ENCODE measurements at places on chromosomes 1 and 21. TPM values are rescaled to one million over a fixed set of nuclear protein-coding genes. Genes with fewer than 3 reads are reported as not detected.
A peak's percentile ranks its signal among the peaks of the same experiment; 100 is the strongest.

PTGFR gene
- 1.3 TPM for polyA plus RNA-seq

EPHB2 gene
- 37.6 TPM for polyA plus RNA-seq

DNA sequence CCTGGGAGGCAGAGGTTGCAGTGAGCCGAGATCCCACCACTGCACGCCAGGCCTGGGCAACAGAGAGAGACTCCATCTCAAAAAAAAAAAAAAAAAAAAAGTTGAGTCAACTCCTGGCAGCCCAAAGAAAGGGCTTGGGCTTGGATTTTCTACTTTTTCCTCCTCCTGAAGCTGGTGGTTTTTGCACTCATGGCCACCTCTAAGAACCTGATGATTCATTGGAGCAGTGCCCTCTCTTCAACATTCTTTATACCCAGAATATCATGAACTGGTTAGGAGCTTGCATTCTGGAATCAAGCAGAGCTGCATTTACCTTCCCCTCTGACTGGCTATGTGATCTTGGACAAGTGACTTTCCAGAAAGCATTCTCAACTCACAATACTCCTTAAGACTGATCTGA is 3.5 kb upstream of the ACTA1 start:
- H3K27ac ChIP-seq: no peak overlapping the region
- H3K36me3 ChIP-seq: peaks cover 13% of the 10 kb centered on the region
- no peak for DNase-seq
- no peaks in the 10 kb centered on the region for H3K4me1 ChIP-seq
- peaks cover 43% of the 10 kb centered on the region for H3K27me3 ChIP-seq

DNA sequence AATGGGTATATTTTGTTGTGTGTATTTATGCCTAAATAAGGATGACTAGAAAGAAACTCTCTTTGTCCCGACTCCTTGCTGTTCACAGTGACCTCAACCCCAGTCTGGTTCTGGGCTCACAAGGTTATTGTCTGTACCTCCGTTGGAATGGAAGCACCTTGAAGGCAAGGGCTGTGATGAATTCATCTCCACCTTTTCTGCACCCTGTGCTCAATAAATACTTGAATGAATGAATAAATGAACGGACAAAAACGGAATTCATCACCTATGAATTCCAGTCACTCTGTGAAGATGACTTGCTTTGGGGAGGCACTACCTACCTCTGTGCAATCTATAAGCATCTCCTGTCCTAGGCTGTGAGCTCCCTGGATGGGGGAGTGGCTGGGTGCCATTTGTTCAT is 39.3 kb downstream of the HSPG2 start:
- no peaks in the 10 kb centered on the region for H3K27me3 ChIP-seq
- H3K36me3 ChIP-seq: peaks cover 28% of the 10 kb centered on the region
- no peak for DNase-seq
- H3K4me3 ChIP-seq: no peak overlapping the region
- H3K27ac ChIP-seq: peak overlapping the region; percentile 65

- no peaks in the 10 kb centered on the region for H3K27me3 ChIP-seq
- no peaks in the 10 kb centered on the region for H3K4me1 ChIP-seq
- H3K27ac ChIP-seq: no peak overlapping the region
Observed at GRCh38 chr1:62228136-62228882, 33.7 kb downstream of the L1TD1 start.

KIF26B gene
- 3.9 TPM for polyA plus RNA-seq

DNA sequence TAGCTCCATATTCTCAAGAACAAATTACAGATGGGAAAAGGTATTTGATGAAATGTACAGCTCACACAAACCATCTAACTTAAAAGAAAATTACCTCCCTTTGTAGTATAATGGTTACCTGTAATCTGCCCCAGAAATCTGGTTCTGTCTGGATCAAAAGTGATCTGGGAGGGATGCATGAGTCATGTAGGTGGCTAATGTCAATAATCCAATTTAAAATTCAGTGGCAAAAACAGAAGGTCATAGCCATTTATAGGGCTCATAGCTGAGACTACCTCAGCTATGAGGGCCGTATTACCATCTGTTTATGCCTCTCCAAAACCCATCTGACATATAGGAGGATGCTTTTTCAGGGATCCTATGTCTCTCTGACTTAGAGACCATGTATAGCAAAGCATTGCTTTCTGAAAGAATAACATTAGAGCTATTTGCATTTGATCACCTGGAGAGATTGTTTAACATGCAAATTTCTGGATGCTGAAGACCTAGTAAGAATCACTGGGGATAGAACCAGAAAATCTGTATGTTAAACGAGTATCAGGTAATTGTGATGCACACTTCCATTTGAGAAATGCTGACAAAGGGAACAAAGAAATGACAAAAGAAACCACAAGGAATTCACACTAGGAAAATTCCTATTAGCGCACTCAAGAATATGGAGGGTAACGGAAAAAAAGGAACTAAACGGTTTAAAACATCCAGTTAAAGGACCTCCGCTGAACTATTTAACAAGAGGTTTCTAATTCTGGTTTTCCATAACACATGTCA is 17.6 kb downstream of the PAXBP1 start:
- peaks cover 61% of the 10 kb centered on the region for H3K36me3 ChIP-seq
- no peak overlapping the region for H3K27ac ChIP-seq
- H3K4me3 ChIP-seq: no peak overlapping the region
- DNase-seq: no peak
- peaks cover 5% of the 10 kb centered on the region for H3K4me1 ChIP-seq
- H3K27me3 ChIP-seq: no peaks in the 10 kb centered on the region

DNA sequence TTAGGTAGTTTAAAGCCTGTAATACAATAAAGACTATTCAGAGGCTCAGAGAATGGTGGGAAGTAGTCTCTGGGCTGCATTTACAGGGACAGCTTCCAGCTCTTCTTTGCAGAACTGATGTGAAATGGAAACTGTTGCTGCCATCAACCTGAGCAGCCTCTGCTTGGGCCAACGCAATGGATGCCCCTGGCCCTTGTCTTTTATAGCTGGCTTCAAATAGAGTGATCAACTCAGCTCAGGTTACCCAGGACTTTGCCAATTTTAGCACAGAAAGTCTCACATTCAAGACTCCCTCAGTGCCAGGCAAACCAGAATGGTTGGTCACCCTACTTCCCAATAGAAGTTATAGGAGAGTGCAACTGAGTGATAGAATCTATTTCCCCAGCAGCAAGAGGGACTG is 18.1 kb upstream of the GALNT2 start:
- DNase-seq: no peak
- no peak overlapping the region for H3K4me3 ChIP-seq
- no peak overlapping the region for H3K27ac ChIP-seq
- H3K4me1 ChIP-seq: no peaks in the 10 kb centered on the region

CRP gene
- not detected for polyA plus RNA-seq

GRCh38 chr1:101532377-101532776 is 295.6 kb downstream of the S1PR1 start:
- no peak overlapping the region for H3K4me3 ChIP-seq
- H3K4me1 ChIP-seq: no peaks in the 10 kb centered on the region
- no peak for DNase-seq
- H3K27me3 ChIP-seq: no peaks in the 10 kb centered on the region

- no peak for DNase-seq
- H3K4me1 ChIP-seq: no peaks in the 10 kb centered on the region
- H3K27me3 ChIP-seq: no peaks in the 10 kb centered on the region
- H3K27ac ChIP-seq: no peak overlapping the region
- H3K4me3 ChIP-seq: no peak overlapping the region
- peaks cover 68% of the 10 kb centered on the region for H3K36me3 ChIP-seq
Observed at GRCh38 chr21:45269861-45270260, 17.8 kb downstream of the POFUT2 start.

SUSD4 gene
- 2.1 TPM for polyA plus RNA-seq

AGT gene
- polyA plus RNA-seq: 191 TPM

DNA sequence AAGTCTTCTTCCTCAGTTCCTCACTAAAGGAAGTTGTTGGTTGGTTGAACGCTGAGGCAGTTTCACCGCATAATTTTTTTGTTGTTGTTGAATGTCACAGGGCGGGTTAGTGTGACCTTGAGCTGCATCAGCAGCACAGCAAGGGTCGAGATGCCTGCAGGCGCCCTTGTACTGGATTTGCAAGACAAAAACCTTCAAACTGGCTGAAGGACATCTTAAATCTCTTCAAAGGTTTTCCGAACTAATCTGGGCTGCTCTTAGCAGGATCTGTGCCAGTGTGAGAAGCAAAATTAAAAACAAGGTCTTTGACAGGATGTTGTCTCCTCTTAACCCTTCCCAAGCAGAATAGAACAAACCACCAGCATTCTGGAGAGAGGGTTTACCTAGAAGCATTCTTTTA is 59.4 kb downstream of the NRIP1 start:
- H3K27ac ChIP-seq: no peak overlapping the region
- no peak for DNase-seq
- H3K4me3 ChIP-seq: no peak overlapping the region
- peaks cover 12% of the 10 kb centered on the region for H3K36me3 ChIP-seq
- H3K4me1 ChIP-seq: peaks cover 22% of the 10 kb centered on the region

AADACL3 gene
- not detected for polyA plus RNA-seq

DNA sequence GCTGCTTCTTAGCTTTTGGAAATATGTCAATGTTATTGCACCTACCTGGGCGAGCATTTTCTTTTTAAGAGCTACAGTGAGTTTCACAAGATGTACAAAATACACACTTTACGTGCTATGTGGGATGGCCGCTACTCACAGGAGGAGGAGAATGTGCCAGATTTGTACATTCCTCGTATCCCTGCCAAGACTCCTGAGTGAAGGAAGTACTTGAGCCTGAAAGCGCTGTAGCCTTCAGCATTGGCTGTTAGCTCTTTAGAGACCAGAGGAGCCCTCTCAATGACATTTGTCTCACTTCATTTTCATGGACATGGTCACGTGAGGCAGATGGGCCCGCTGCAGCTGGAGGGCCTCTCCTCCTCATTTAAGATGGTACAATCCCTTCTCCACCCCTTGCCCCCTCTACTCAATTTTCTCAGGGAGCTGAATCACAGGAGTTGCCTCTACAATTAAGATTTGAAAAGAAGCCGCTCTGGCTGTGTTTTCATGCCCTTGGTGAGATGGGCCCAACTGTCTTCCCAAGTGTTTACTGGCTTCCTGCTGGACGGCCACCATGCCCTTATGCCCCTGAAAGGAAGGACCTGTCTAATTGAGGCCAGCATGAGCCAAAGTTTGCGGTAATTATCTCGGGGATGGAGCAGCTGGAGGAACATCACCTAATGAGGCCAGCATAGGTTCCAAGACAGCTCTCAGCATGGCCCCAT is 442.6 kb downstream of the PRDM2 start:
- H3K4me3 ChIP-seq: no peak overlapping the region
- no peaks in the 10 kb centered on the region for H3K4me1 ChIP-seq
- DNase-seq: peak; percentile 30
- H3K27ac ChIP-seq: no peak overlapping the region
- no peaks in the 10 kb centered on the region for H3K36me3 ChIP-seq
- no peaks in the 10 kb centered on the region for H3K27me3 ChIP-seq

B4GALT2 gene
- polyA plus RNA-seq: 37.4 TPM

BARHL2 gene
- polyA plus RNA-seq: not detected

DNA sequence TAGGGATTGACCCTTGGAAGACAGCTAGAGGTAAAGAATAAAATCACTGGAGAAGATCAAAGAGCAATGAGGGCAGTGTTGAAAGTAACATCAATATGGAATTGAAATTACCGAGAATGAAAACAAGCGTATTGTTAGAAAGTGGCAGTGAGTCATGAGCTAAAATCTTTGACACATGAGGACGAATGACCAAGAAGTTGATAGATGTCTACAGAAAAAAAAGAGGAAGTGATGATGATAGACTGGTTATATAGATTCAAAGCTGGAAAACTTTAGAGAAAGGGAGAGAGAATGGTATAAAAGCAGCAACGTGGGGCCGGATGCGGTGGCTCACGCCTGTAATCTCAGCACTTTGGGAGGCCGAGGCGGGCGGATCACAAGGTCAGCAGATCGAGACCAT is 12.5 kb upstream of the DNM3 start:
- H3K36me3 ChIP-seq: no peaks in the 10 kb centered on the region
- no peak for DNase-seq
- H3K27me3 ChIP-seq: no peaks in the 10 kb centered on the region
- H3K27ac ChIP-seq: no peak overlapping the region
- no peak overlapping the region for H3K4me3 ChIP-seq

GRCh38 chr1:41109310-41110197 is 88.0 kb upstream of the SLFNL1 start:
- no peak overlapping the region for H3K4me3 ChIP-seq
- no peaks in the 10 kb centered on the region for H3K27me3 ChIP-seq
- peak overlapping the region; percentile 65 for H3K27ac ChIP-seq
- peak; percentile 67 for DNase-seq
- H3K36me3 ChIP-seq: peaks cover 22% of the 10 kb centered on the region

GRCh38 chr1:180927841-180928240 is 15.1 kb downstream of the KIAA1614 start:
- peaks cover 29% of the 10 kb centered on the region for H3K4me1 ChIP-seq
- no peaks in the 10 kb centered on the region for H3K36me3 ChIP-seq
- DNase-seq: no peak

KRTAP21-2 gene
- polyA plus RNA-seq: not detected

- H3K36me3 ChIP-seq: no peaks in the 10 kb centered on the region
- H3K4me1 ChIP-seq: peaks cover 5% of the 10 kb centered on the region
- no peak for DNase-seq
- H3K27ac ChIP-seq: no peak overlapping the region
- H3K4me3 ChIP-seq: no peak overlapping the region
- H3K27me3 ChIP-seq: no peaks in the 10 kb centered on the region
Observed at GRCh38 chr1:213604477-213604876, 383.3 kb upstream of the PROX1 start.

VASH2 gene
- 5.1 TPM for polyA plus RNA-seq

DNA sequence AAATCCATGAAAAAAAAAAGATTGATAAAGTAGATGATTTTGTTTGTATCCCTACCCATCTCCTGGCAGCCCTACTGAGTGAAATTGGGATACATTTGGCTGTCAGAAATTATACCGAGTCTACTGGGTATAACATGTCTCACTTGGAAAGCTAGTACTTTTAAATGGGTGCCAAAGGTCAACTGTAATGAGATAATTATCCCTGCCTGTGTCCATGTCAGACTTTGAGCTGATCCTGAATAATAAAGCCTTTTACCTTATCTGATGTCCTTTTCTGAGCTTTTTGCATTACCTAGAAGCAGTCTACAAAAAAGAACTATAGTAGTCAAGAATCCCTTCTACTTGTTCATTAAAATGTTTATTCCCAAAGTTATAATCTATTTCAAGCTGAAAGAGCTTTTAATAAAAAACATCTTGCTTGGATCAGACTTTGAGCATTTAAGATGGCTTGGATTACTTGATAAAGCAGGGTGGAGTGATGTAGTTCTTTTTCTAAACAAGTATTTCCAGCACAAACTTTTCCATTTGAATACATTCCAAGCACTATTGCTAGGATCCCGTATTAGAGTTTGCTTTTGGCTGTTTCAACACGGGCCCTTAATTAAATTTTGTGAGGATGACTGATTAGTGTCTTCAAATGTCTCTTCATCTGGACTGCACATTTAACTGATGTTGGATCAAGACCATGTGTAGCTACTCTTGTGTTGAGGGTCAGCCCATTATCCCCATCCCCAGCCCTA is 69.2 kb downstream of the DTL start:
- no peak overlapping the region for H3K4me3 ChIP-seq
- no peaks in the 10 kb centered on the region for H3K36me3 ChIP-seq
- no peaks in the 10 kb centered on the region for H3K27me3 ChIP-seq
- peaks cover 26% of the 10 kb centered on the region for H3K4me1 ChIP-seq
- peak overlapping the region; percentile 57 for H3K27ac ChIP-seq
- peak; percentile 91 for DNase-seq

GRCh38 chr1:58804853-58805565 is 21.2 kb upstream of the JUN start:
- H3K27ac ChIP-seq: peak overlapping the region; percentile 63
- peaks cover 45% of the 10 kb centered on the region for H3K4me1 ChIP-seq
- no peak overlapping the region for H3K4me3 ChIP-seq
- no peak for DNase-seq
- H3K27me3 ChIP-seq: no peaks in the 10 kb centered on the region
- H3K36me3 ChIP-seq: no peaks in the 10 kb centered on the region

- no peak overlapping the region for H3K27ac ChIP-seq
- H3K4me3 ChIP-seq: no peak overlapping the region
- no peaks in the 10 kb centered on the region for H3K27me3 ChIP-seq
- no peaks in the 10 kb centered on the region for H3K4me1 ChIP-seq
Observed at GRCh38 chr1:239805042-239805441, 286.6 kb upstream of the FMN2 start.
